ENCODE measurements at places on chromosomes 4 and X. TPM values are rescaled to one million over a fixed set of nuclear protein-coding genes. Genes with fewer than 3 reads are reported as not detected.

The HTN3 gene
- not detected for total RNA-seq

DNA sequence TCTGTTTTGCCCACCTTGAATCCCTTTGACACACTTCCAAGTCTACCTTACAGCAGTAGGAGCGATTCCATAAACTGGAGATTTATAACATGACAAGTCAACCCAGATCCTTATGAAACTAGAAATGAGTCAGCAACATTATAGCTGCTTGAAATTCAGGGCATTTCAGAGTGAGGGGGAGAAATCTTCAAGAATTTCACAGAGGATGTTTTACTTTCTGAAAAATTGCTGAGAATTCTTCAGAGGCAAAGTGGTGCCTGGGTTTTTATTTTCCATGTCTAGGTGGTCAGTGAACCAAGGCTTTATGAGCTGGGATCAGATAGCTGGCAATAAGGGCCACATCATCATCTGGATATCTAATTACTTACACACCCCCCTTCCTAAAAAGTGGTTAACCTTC is 119.8 kb downstream of the PPARGC1A start:
- ATAC-seq: no peak

The MTHFD2L gene
- 9.4 TPM for total RNA-seq

The CENPE gene
- 14.1 TPM for total RNA-seq

GRCh38 chr4:108885211-108885610 is 122.4 kb upstream of the ETNPPL start:
- no peak for ATAC-seq

DNA sequence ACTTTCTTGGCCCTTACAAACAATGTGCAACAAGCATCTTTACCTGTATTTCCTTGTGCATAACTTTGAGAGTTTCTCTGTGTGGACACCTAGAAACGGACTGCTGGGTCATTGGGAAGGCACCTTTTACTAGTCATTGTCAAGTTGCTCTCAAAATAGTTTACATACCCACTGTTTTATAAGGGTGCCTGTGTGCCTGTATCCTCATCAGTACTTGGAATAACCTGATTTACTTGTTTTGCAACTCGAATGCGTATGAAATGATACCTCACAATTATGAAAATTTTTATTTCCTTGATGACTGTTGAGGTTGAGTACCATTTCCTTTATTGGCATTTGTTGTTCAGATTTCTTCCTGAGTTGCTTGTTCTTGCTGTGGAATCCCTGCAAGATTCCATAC is 150.8 kb downstream of the STIM2 start:
- peak; percentile 87 for ATAC-seq

DNA sequence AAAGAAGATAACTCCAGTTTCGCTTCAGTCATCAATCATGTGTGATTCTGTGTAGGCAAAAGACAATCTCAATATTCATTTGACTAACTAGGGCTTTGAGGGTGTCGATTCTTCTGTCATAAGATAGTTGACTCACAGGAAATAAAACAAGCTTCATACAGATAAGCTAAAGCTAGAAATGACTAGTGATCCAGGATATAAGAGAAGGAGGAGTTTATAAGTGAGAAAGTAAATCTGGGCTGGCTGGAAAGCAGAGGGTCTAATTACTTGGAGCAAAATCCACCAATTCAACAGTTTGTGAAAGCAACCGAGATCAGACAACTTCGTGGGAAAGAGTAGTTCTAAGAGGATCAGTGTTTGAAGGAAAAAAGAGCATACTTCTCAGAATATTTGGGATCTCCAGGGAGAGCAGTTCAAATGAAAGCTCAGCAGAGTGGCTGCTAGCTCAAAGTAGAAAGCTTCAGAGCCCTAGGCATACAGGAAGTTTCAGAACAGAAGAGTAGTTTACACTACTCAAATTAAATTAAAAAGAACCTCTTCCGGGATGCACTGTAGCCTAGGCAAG is 429.3 kb downstream of the INPP4B start:
- peak; percentile 44 for ATAC-seq

DNA sequence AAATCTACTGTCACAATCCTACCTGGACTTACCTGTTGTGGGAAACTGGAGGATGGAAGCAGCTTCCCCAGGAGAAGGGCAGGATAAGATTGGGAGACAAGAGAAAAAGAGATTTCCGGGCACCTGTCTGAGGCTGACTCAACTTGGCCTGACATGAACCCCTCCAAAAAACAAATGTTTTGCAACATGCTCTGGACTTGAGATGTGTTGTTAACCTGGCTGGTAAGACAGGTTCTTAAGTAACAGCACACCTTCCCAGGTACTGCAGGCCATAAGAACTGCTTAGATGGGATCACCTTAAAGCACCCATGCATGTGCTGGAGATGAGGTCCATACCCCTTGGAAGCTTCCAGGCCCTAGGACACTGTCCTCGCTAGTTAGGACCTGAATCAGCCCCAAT is 4.4 kb upstream of the SMIM43 start:
- peak; percentile 32 for ATAC-seq

DNA sequence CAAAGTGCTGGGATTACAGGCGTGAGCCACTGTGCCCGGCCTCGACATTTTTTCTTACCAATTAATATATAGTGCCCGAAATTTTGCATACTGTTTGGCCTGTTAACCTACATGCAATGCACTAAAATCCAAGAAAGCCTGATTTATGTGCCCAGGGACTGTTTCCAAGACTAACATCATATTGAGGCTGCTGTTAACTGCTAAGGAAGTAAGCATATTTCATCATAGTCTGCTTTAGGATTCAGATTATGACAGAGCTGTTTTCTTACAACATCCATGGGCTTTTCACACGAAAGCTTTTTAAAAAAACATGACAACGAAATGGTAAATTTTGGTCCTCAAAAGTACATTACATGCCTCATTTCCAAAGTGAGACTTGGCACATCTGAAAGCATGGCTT is 84.4 kb downstream of the STOX2 start:
- ATAC-seq: no peak

GRCh38 chrX:130645955-130646583 is 244.3 kb downstream of the RBMX2 start:
- no peak for ATAC-seq

The TRMT44 gene
- total RNA-seq: 15.7 TPM

The MAPK10 gene
- 4.3 TPM for total RNA-seq

DNA sequence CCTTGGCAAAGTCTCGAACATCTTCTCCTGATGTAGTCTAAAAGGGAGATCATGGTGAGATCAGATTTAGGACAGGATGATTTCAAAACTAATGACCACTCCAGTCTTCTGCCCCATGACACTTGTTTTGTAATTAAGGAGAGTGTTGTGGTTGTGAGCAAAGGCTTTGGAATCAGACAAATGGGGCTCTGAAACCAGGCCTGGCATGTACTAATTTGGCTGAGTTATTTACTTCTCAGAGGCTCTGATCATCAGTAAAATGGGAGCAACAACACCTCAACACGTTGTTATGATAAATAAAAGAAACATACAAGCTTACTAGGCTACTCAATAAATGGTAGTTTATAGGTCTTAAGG is 106.9 kb upstream of the FTHL17 start:
- ATAC-seq: no peak

The PLP1 gene
- total RNA-seq: 0.04 TPM

GRCh38 chr4:183397741-183398297 is 46.6 kb upstream of the CDKN2AIP start:
- no peak for ATAC-seq

The VEGFD gene
- total RNA-seq: 0.20 TPM

DNA sequence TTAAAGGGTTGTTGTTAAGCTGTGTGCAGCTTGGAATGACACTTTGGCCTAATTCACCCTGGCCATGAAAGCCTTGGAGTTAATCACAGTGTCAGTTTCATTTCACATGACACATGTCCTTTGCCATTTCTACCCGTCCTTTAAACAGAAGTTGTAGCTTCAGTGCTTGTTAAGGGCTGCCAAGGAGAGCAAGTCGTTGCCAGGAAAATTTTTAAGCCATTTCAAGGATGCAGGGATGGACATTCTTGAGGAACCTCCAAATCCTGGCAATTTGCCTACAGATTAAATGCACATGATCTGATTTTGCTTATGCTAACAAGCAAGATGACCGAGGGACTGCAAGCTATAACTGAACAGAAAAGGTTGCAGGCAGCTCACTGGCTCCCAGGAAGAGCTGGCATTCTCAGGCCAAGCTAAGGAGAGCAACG is 40.5 kb downstream of the SETD7 start:
- no peak for ATAC-seq

DNA sequence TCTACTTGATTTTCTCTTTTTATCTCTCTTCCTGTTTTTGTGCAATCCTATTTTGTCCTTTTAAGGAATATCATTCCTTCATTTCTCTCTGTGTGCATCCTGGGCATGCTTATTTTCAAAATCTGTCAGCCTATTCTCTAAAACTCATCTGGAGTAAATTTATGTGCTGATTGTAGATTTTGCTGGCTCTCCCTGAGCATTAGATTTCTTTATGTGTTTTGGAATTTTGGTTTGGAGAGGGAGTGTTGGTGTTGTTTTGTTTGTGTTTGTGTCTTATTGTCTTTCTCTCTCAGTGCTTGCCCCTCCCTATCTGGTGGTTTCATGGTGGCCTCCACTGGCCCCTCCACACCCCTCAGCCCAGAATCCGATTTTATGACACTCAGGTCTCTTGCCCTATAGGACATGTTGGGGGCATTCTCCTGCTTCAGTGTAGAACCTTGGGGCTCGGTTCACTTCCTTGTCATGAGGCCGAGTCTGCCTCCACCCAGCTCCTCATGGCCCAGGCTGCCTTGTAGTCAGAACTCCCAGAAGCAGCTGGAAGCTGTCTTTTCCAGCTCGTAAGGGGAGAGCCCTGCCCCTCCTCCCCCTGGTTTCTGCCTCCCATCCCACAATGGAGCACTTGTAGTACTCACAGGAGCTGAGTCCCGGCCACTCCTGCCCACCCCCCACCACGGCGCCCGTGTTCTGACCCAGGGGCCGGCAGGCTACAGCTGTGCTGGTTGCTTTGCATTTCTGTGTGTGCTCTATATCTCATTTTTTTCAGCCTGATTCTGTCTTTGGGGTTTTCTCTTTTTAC is 24.5 kb upstream of the PJA1 start:
- no peak for ATAC-seq

- peak; percentile 81 for ATAC-seq
Measured at GRCh38 chr4:73729534-73730165, 10.7 kb upstream of the CXCL8 start.

- no peak for ATAC-seq
Measured at GRCh38 chrX:147478899-147479298, 432.8 kb upstream of the FMR1 start.

- no peak for ATAC-seq
Measured at GRCh38 chr4:127069675-127070074, 563.1 kb upstream of the INTU start.

The PPEF1 gene
- total RNA-seq: not detected

DNA sequence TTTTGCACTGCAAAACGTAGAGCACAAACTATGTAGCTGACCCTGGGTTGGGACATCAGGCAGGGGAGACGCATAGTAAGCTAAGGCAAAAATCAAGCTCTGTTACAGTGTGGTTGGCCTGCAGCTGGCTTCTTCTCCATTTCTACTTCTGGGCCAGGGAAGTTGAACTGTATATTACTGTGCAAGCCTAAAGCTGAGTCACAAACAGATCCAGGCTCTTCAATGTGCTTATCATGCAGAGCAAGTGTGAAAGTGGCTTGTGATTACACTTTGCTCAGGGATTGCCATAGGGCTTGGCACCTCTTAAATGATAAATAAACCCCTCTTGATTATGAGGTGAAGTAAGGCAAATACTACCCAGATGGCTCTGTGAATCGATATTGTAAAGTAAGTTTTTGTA is 40.5 kb downstream of the CLDN34 start:
- ATAC-seq: no peak

GRCh38 chrX:53255738-53256191 is 25.6 kb downstream of the IQSEC2 start:
- no peak for ATAC-seq

The ERVMER34-1 gene
- 5.1 TPM for total RNA-seq

DNA sequence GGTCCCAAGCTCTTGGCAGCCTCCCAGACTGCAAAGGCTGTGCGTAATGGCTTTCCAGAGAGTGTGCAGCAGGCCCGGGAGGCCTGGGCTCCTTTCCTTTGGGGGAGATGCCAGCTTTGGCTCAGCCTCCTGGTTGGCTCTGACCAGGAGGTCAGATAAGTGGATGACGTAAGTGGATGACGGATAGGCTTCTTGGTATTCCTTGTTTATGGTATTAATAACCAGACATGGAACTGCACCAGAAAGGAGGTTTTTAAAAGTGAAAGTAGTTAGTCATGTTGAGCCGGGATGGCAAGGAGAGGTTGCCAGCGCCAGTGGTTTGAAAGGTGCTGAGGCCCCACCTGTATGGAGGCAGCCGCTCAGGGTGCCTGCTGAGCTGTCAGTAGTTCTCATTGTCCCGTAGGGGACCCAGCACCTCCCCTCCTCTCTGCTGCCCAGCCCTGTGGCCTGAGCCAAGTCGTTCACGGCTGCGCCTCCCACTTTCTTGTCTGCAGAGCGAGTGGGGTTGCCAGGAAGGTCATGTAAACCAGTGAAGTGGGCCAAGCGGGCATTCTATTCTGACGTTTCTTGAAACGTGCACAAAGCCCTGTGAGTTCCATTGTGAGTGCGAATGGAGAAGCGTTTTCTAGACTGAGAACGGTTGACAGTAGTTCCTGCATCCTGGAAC is 28.7 kb upstream of the STOX2 start:
- ATAC-seq: peak; percentile 90

DNA sequence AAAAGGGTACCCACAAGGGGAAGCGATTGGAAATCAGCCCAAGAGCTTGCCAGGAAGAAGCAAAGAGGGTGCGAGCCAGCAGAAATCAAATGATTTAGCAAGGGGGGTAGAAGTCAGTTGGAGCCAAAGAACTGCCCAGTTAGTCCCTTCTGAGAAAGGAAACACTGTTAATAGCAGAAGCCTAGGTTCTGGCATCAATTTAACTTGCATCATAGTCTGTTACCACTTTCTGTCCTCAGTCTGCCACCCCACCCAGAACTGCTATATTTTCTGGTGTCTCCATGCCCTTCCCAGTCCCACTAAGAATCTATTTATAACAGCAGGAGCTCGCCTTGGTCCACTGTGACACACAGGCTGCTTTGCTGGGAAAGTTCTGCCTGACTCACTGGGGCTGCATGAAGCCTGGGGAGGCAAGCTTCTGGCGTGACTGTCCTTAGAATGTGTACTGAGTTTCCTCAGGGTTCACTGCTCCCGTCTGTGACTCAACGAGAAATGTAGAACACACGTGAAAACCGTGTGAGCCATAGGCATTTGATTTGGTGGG is 157.8 kb upstream of the TTC29 start:
- ATAC-seq: peak; percentile 89

DNA sequence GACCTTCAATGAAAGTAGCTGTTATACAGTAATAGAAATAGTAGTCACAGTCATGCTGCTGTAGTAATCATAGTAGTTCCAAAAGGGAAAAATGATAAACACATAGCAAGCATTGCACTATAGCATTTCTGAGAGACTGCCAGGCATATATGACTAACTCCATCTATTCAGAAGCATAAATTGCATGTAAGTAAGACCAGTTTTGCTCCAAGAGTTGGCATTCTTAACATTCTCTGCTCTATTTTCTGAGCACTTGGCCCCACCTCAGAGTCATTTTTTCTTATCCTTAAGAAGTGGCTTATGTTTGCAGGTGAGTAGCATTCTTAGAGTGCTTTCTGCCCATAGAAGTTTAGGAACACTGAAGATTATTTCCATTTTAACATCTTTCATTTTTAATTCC is 490.3 kb upstream of the TECRL start:
- no peak for ATAC-seq

The RGS12 gene
- total RNA-seq: 50.7 TPM

GRCh38 chr4:2217726-2218125 is 24.2 kb downstream of the HAUS3 start:
- ATAC-seq: no peak

- no peak for ATAC-seq
Measured at GRCh38 chr4:134019657-134020056, 181.9 kb downstream of the PABPC4L start.
